ENCODE measurements at places on chromosomes 7 and 10.
A peak's percentile ranks its signal among the peaks of the same experiment; 100 is the strongest.

- DNase-seq, result no peak
Measured at GRCh38 chr10:50336140-50336539, 84.8 kb upstream of the ASAH2 start.

DNA sequence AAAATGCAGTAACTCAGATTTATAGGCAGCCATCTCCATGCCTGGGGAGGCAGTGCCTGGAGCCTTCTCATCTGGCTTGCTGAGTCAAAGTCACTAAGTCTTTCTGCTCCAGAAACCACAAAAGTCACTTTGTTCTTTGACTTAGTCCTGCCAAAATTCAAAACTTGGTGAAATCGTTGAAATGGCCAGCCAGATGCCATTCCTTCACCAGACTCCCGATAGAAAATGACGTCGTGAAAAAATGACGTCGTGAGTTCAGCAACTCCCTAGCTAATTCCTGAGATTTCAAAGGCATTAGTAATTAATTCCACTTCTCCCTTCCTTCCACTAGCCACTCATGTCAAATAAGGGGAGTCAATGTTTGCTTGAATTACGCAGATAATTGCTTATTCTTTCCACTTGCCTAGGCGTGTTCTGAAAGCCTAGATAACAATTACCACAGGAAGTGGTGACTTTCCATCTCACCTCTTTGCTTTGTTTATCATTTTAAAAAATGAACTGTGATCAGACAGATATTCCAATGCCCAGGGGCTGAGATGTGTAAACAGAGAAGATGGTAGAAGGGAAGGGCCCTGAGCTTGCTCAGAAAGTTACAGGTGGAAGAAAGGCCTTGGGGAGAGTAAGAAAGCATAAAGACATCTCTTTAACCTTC lies 48.5 kb upstream of the OSBPL3 start:
- DNase-seq, result peak; percentile 24

GRCh38 chr7:100803398-100804161 lies 23.7 kb downstream of the EPHB4 start:
- no peak for DNase-seq

DNA sequence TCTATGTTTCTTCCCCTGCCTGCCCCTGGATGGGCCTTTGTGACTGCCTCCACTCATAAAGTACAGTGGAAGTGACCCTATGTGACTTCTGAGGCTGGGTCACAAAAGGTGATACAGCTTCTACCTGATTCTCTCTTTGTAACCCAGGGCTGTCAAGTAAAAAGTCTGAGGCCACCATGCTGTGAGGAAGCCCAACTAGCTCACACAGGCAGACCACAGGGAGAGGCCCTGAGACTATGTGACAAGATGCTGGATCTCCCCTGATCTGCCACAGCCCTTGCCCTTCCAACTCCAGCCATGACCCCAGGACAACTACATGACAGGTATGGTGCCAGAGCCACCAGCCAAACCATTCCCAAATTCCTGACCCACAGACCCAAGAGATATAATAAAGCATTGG lies 45.8 kb downstream of the DRGX start:
- DNase-seq, result no peak

GRCh38 chr7:64875258-64875657 lies 27.8 kb upstream of the ZNF273 start:
- no peak for DNase-seq

DNA sequence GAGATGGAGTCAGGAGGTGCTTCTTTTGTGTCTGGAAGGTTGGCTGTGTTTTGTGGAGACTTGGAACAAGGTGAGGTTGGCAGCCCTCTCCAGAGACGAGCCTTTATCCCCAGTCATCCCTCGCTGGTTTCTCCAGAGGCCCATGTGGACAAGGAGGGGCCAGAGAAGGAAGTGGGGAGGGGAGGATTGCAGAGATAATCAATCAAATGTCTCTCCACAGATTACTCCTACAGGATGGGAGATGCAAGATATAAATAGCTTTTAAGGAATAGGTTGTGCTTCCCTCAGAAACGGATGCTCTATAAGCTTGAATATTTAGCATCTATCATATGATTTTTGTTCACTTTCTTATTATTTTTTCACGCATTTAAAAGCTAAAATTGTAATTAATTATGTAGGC lies 70.4 kb upstream of the VWDE start:
- no peak for DNase-seq

DNA sequence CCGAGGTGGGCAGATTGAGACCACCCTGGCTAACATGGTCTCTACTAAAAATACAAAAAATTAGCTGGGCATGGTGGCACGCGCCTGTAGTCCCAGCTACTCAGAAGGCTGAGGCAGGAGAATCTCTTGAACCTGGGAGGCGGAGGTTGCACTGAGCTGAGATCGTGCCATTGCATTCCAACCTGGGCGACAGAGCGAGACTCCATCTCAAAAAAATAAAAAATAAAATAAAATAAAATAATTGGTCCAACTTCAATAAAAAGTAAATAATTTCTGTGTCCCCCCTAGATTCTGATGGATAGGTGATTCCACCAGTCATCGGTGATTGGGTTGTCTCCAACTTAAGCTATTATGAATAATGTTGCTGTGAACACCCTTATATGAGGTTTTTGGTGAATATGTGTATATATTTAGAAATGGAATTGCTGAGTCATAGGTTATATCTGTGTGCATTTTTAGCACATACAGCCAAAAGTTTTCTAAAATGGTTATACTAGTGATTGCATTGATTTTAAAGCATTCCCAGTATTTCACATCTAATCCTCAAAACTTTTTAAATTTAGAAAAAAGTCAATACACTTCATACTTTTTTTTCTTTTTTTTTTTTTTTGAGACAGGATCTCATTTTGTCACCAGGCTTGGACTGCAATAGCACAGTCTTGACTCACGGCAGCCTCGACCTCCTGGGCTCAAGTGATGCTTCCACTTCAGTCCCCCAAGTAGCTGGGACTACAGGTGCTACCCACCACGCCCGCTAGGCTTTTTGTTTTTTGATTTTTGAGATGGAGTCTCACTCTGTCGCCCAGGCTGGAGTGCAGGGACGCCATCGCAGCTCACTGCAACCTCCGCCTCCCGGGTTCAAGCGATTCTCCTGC lies 13.7 kb upstream of the SRPK2 start:
- DNase-seq, result no peak

GRCh38 chr10:129742742-129743550 lies 221.1 kb downstream of the EBF3 start:
- no peak for DNase-seq

DNA sequence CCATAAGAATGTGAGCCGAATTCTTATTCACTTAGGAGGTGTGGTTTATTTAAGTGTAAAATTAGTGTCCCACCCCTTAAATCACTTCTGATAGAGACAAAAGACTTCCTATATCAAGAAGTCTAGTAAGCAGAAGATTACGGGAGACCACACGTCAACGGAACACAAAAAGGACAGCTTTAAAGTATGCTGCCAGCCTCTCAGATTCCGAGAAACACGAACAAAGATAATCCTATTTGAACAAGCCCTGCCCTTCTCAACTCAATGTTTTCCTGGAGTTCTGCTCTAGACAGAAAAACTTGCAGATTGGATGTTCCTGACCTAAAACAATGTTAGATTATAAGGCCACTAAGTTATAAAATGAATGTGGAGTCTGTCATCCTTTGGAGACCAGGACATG lies 4.9 kb upstream of the MCU start:
- DNase-seq, result no peak

GRCh38 chr10:51788273-51788672 lies 88.9 kb upstream of the CSTF2T start:
- DNase-seq, result no peak

DNA sequence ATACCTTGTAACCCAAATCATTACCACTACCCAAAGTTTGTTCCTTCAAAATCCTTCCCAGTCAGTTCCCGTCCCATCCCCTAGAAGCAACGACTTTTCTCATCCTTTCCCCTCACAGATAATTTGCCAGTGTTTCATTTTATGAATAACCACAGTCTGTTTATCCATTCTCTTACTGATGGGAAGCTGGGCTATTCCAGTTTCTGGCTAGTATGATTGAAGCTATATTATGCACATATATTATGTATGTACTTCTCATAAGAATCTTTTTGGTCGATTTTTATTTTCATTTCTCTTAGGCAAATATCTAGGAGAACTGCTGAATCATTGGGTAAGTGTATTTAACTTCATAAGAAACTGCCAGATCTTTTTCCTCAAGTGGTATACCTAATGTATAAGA lies 114.6 kb downstream of the ZNF438 start:
- DNase-seq, result no peak

DNA sequence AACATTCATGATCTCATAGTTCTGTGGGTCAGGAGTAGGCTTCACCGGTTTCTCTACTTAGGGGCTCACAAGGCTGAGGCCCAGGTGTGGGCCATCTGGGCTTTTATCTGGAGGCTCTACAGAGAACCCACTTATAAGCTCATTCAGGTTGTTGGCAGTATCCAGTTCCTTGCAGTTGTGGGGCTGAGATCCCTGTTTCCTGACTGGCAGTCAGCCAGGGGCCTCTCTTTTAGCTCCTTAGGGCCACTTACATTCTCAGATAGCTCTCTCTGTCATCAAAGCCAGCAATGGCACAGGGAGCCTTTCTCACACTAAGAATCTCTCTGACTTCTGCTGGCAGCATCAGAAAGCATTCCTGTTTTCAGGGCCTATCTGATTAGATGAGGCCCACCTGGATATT lies 18.2 kb upstream of the HECTD2 start:
- DNase-seq, result no peak

GRCh38 chr7:151798851-151799448 lies 78.0 kb downstream of the PRKAG2 start:
- no peak for DNase-seq

GRCh38 chr7:130910949-130911944 lies 177.2 kb upstream of the KLF14 start:
- no peak for DNase-seq

DNA sequence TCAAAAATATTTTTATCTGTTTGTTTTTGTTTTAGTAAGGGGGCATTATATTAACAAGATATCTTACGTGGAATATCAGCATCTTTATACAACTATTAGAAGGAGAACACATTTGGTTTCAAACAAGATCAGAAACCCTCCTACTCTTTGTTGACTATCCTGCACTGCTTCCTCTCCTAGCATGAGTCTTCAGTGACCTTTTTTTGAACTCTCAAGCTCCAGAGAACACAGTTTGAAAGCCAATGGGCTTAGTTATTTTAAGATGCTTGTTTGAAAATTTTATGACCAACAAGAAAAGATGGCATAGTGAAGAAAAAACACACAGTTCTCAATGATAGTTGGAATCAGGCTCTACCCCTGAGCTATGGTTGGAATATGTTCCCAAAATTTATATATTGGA lies 37.2 kb upstream of the RTKN2 start:
- DNase-seq, result no peak

- no peak for DNase-seq
Measured at GRCh38 chr7:143361552-143362130, 872 bp downstream of the FAM131B start.

DNA sequence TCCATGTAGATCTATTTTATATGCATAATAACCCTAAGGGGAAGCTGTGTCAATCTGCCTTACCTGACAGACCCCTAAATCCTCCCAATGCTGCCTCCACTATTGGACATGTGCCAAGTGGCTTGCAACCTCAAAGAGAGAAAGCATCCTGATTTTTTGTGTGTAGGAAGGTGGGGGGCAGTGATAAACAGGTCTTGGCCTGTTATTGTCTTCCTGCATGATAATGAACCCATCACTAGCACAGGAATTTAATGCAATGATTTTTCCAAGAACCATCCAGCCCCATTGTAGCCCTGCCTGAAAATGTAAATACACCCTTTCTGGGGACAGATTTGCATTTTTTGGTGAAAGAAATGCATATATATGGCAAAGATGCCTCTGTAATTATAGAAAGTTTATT lies 850.2 kb downstream of the LRMDA start:
- DNase-seq, result no peak

DNA sequence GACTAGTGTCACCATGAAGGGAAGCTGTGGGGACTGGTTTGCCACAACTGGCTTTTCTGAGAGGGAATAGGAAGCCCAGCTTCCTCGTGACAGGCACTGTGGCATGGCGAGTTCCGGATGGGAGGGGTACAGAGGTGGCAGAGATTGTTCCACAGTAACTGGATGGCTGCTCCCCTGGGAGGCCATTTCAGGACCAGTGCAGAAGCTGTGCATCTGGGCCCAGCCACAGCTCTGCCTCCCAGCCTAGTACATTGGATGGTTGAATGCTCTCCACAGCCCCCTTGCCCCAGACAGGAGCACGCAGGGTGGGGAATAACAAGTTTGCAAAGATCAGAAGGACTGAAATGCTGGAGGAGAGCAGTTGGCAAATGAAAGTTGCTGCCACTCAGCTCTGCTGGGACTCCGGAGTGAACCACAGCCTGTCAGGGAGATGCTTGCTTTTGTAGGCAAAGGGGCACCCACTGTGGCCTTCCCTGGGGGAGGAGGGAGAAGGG lies 51.8 kb downstream of the GSDME start:
- no peak for DNase-seq

DNA sequence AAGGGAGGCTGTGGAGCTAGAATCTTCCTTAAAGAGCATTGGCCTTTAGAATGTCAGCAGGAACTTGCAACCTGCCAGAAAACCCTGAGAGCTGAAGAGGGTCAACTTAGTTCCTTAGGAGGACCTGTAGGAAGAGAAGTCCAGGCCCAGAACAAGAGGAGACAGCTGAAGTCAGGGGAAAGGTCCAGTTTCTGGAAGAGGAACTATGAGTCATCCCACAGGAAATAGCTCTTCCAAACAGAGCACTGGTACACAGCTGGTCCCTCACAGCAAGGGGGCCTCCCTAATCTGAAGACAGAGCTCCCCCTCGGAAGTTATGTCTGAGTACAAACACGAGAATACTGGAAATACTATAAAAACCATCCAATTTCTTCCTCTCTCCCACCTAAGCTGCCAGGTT lies 98.9 kb downstream of the HERPUD2 start:
- no peak for DNase-seq

DNA sequence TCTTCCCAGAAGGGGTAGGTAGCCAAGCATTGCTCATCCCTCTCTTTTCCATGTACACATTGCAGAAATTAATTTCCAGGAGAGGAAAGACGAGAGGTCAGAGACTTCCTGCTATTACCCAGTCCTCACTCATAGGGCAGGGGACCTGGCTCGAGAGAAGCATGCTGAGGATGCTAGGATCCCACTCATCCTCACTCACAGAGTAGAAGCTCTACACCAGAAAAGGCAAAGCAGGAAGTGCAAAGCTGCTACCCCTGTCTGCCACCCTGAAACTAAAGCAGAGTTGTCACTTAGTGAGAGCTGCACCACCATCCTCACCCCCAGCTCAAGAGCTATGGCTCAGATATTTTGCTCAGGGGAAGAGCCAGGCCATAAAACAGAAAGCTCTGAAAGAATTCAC lies 9.9 kb downstream of the OR9A2 start:
- DNase-seq, result no peak

- no peak for DNase-seq
Measured at GRCh38 chr7:149325248-149325647, 63.3 kb downstream of the ZNF783 start.

DNA sequence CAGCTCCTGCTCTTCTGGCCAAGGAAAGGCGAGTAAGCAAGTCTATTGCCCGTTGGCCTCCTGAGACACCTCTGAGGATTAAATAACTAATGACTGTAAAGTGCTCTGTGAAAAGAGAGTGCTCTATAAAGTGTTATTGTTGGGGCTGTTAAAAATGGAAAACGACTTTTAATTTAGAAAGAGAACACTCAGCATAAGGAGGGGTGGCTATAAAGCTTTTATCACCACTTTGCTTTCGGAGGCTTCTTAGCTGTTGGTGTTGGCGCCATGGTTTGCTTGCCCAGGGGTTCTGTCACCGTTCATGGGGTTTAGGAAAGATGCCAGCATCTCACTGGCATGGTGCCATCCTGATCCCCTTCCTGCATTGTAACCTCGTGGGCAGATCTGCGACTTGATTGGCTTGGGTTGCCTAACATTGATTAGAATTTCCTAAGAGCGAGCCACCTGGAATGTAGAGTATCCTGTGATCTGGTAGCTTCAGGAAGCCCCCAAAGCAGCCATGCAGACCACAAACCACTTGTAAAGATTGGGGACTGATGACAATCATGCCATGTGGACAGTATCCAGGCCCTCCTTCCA lies 509.9 kb downstream of the LRMDA start:
- no peak for DNase-seq

All from activated naive CD4-positive, alpha-beta T cell treated with anti-CD3 and anti-CD28 coated beads, Interleukin-2, amount 50 U/mL, for 72 hours (primary cell).